ENCODE measurements at places on chromosomes 13 and 19. TPM values are rescaled to one million over a fixed set of nuclear protein-coding genes. Genes with fewer than 3 reads are reported as not detected.
A peak's percentile ranks its signal among the peaks of the same experiment; 100 is the strongest.

KCNJ14 gene
- total RNA-seq, result 2.2 TPM

DNA sequence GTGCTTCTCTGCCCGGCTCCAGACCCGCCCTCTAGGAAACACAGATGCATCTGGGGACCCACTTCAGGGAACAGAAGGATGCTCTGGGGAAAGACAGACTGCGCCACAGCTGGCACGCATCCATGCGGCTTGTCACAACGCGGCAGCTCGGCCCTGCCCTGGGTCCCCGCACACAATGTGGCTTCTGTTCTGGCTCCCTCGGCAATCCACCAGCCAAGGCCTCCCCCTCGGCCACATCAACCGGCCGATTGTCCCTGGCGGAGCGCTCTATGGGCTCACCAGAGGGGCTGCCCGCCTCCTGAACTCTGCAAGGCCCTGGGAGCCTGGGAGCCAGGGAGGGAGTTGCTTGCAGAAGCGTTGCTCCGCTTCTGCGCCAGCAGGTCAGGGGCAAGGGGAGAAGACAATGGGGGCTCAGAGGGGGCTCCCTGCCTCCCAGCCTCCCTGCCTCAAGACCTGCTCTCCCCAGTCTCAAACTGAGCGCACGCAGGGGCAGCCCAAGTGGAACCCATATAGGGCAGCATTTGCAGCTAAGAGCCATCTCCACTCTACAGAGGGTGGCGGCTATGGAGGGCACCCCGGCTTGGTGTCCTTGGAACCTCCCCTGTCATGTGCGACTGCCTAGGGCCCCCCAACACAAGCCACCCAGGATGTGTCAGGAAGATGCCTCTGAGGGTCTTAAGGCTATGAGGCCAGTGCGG is 37.9 kb downstream of the MLLT1 start:
- no peak for DNase-seq
- no peaks in the 10 kb centered on the region for H3K4me1 ChIP-seq
- H3K27me3 ChIP-seq, result no peaks in the 10 kb centered on the region

DNA sequence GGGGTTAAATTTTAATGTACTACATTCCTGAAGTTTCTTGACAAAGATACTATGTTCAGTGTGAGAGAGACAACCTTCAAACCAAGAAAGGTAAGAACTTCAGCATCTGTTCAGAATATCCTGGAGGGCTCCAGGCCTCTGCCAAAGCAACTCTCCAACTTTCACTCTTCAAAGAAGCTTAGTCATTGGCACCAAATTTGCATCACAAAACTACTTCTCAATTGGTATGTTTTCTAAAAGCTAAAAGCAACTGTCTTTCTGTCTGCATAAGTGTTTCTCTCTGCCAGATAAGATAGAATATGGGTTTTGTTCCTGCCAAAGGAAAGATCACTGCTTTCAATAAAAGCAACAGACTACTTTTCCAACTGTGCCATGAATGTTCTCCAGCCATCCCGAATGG is 187.4 kb downstream of the SUCLA2 start:
- DNase-seq, result no peak
- H3K4me3 ChIP-seq, result no peak overlapping the region
- H3K36me3 ChIP-seq, result no peaks in the 10 kb centered on the region
- H3K27ac ChIP-seq, result no peak overlapping the region
- H3K27me3 ChIP-seq, result no peaks in the 10 kb centered on the region
- no peaks in the 10 kb centered on the region for H3K4me1 ChIP-seq

- H3K36me3 ChIP-seq, result no peaks in the 10 kb centered on the region
- H3K27me3 ChIP-seq, result no peaks in the 10 kb centered on the region
Observed at GRCh38 chr19:15780610-15781418, 6.6 kb upstream of the OR10H5 start.

IZUMO2 gene
- total RNA-seq, result not detected

GRCh38 chr19:45136507-45137178 is 24.1 kb downstream of the NKPD1 start:
- no peaks in the 10 kb centered on the region for H3K36me3 ChIP-seq
- no peaks in the 10 kb centered on the region for H3K27me3 ChIP-seq
- no peak overlapping the region for H3K27ac ChIP-seq

GRCh38 chr13:27770809-27771208 is 21.5 kb upstream of the GSX1 start:
- H3K4me3 ChIP-seq, result no peak overlapping the region
- H3K36me3 ChIP-seq, result no peaks in the 10 kb centered on the region
- DNase-seq, result no peak
- H3K27ac ChIP-seq, result no peak overlapping the region

DNA sequence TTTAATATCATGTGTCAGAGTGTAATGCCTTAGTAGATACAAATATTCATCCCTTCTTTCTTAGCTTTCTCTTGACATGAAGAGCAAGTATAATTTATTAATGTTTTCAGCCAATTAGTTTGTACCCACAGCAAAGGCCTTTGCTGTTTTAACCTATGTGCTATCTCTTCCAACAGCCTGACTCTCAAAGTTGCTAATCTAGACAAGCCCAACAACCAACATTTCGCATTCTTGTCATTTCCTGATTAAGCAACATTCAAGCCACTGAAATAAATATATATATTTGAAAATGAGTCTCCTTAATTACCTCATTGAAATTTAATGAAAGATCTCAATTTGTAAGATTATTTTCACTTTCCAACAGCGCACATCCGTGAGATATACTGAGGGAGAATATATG is 18.5 kb downstream of the EPSTI1 start:
- no peaks in the 10 kb centered on the region for H3K27me3 ChIP-seq
- no peak overlapping the region for H3K4me3 ChIP-seq
- H3K36me3 ChIP-seq, result no peaks in the 10 kb centered on the region
- no peak overlapping the region for H3K27ac ChIP-seq

GRCh38 chr19:327291-328024 is 17.1 kb downstream of the MIER2 start:
- H3K36me3 ChIP-seq, result no peaks in the 10 kb centered on the region
- no peak for DNase-seq
- H3K4me1 ChIP-seq, result no peaks in the 10 kb centered on the region
- H3K4me3 ChIP-seq, result no peak overlapping the region

CAMSAP3 gene
- 0.64 TPM for total RNA-seq

DNA sequence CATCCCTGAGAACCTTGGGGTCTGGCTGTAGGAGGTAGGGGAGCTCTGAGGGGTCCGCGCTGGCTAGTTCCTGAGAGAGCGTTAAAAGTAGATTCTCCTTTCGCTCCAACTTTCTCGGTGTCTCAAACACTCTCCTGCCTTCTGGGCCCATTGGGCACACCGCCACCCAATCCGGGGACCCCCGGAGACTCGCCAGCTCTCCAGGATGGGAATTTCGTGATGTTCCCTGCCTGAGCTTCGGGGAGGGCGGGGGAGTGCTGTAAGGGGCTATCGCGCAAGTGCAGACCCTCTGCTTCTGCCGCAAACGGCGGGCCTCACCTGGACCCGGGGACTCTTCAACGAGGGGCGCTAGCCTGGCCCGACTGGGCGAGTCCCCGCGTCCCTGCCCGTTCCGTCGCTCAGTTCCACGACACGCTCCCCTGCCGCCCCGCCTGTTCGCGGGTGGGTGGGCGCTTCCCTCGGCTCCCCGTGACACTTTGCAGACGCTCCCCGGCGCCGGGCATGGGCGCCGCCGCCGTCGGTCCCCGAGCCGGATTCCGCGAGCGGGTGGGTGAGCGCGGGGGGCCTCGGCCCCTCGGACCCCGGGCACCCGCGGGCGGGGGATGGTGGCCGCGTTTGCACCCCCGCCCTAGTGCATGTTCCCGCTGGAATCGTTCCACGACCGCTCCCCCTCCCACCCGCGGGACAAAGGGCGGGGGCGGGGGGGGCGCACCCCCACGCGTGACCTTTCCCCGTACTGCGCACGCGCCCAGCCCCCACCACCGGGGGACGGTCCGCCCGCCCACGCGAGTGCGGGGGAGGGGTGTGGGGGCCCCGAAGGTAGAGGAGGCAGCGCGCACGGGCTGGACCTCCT is at the start of gene CCDC106:
TSS of gene CCDC106 (plus strand) at position 481 of the 853 bp plus-strand sequence. CDS start 835 bp downstream, outside the sequence.
- H3K27me3 ChIP-seq, result no peaks in the 10 kb centered on the region
- peak within 1 kb of the TSS; percentile 54 for H3K4me3 ChIP-seq
- no peaks in the 10 kb centered on the region for H3K4me1 ChIP-seq
- DNase-seq, result peak; percentile 81

GRCh38 chr13:95091755-95092154 is 209.5 kb downstream of the ABCC4 start:
- H3K27ac ChIP-seq, result no peak overlapping the region
- H3K4me3 ChIP-seq, result no peak overlapping the region
- no peaks in the 10 kb centered on the region for H3K4me1 ChIP-seq
- no peaks in the 10 kb centered on the region for H3K27me3 ChIP-seq

DNA sequence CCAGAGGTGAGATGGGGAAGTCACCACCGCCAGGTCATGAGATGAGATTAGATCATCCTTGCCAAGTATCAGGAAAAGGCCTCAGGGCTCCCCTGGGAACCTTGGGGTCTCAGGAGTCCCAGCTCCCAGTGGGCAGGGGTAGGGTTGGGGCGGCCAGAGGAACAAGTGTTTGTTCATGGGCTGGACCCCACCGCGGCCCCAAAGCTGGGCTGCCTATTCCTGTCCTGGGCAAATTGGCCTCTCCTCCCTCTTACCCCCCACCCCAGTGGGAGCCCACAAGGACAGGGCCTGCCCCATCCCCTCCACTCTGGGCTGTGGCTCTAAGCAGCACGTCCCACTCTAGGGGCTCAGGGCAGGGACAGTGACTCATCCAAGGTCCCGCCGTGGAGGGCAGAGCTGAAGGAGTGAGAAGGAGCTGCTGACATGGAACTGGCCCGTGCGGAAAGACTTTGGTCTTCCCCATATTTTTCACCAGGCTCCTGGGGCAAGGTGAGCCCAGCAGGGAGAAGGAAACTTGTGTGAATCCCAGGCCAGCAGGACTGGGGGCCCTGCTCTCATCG is 4.0 kb upstream of the HCN2 start:
- H3K4me1 ChIP-seq, result no peaks in the 10 kb centered on the region
- peaks cover under 1% of the 10 kb centered on the region for H3K27me3 ChIP-seq
- H3K4me3 ChIP-seq, result no peak overlapping the region
- no peak for DNase-seq
- H3K27ac ChIP-seq, result no peak overlapping the region

PSG7 gene
- total RNA-seq, result not detected

KASH5 gene
- total RNA-seq, result 0.55 TPM

- no peaks in the 10 kb centered on the region for H3K4me1 ChIP-seq
- H3K27me3 ChIP-seq, result no peaks in the 10 kb centered on the region
- no peaks in the 10 kb centered on the region for H3K36me3 ChIP-seq
- no peak overlapping the region for H3K4me3 ChIP-seq
Observed at GRCh38 chr13:48908381-48909055, 67.2 kb upstream of the FNDC3A start.

ZNF681 gene
- total RNA-seq, result 0.26 TPM

HOMER3 gene
- 4.4 TPM for total RNA-seq

TEX101 gene
- not detected for total RNA-seq

COX7A1 gene
- 10.5 TPM for total RNA-seq

DNA sequence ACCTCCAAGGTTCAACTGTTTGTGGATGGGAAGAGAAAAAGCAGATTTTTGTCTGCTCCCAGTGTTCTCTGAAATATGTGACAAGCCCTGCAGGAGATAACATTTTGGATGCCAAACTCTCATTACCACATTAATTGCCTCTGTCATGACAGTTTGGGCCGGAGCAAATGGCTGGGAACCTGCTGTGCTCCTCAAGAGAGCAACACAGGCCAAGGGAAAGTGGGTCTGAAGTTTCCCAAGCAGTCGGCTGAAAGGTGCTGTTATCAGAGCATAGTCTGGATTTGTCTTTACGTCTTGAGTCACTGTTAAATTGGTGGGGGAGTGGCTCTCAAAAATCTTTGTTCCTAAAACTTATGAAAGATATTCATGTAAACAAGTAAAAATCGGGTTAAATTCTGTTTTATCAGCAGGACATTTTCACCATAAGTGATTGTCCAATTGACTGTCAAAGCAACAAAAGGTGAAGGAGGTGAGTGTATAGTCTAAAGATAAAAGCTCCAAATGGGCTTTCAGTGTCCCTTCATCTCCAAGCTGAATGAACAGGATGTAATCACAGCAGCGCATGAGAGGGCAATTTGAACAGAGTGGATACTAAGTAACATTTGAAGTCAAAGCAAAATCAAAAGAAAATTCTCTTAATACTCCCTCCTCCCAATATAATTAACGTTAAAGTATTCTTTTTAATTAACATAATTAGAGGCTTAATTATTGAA is 844.8 kb downstream of the PCDH17 start:
- no peaks in the 10 kb centered on the region for H3K36me3 ChIP-seq
- no peak overlapping the region for H3K27ac ChIP-seq
- H3K4me1 ChIP-seq, result no peaks in the 10 kb centered on the region
- H3K27me3 ChIP-seq, result no peaks in the 10 kb centered on the region

CGB8 gene
- total RNA-seq, result not detected

- H3K27ac ChIP-seq, result no peak overlapping the region
- no peaks in the 10 kb centered on the region for H3K27me3 ChIP-seq
- H3K4me3 ChIP-seq, result no peak overlapping the region
Observed at GRCh38 chr19:46287585-46287984, 9.3 kb upstream of the HIF3A start.
